Mononuclear cell (primary cell): ENCODE measurements at places on chromosomes 2 and 18. TPM values are rescaled to one million over a fixed set of nuclear protein-coding genes. Genes with fewer than 3 reads are reported as not detected.

Gene CXCR2
- total RNA-seq, result 0.73 TPM

Gene ERMN
- total RNA-seq, result 25.1 TPM

Gene OXER1
- total RNA-seq, result 0.63 TPM

Gene CCDC148
- 0.42 TPM for total RNA-seq

Gene C2orf66
- total RNA-seq, result not detected

Gene APCDD1
- under 0.01 TPM for total RNA-seq

Gene EFEMP1
- total RNA-seq, result 0.42 TPM

Gene SLC25A52
- 0.10 TPM for total RNA-seq

Gene SAG
- total RNA-seq, result 0.21 TPM

Gene HOXD9
- total RNA-seq, result not detected

Gene MSH6
- 30.9 TPM for total RNA-seq

Gene FBXO15
- 0.63 TPM for total RNA-seq

Gene RTKN
- 0.31 TPM for total RNA-seq

Gene INPP5D
- 122 TPM for total RNA-seq

Gene LYG1
- 0.52 TPM for total RNA-seq

Gene FHOD3
- not detected for total RNA-seq

Gene TAF1B
- total RNA-seq, result 13.7 TPM

Gene ANKRD30BL
- total RNA-seq, result not detected

Gene ICA1L
- 3.4 TPM for total RNA-seq

Gene ZBTB7C
- not detected for total RNA-seq

Gene SOWAHC
- 2.3 TPM for total RNA-seq

Gene DCC
- total RNA-seq, result under 0.01 TPM

Gene RNF144A
- total RNA-seq, result 22.8 TPM

Gene DSG3
- total RNA-seq, result not detected

Gene TRABD2A
- total RNA-seq, result 96.0 TPM

Gene RBKS
- total RNA-seq, result 12.1 TPM

Gene DCDC2C
- not detected for total RNA-seq

Gene DSG1
- not detected for total RNA-seq

Gene LGALSL
- 11.6 TPM for total RNA-seq

Gene ABHD1
- total RNA-seq, result 0.10 TPM

Gene FKBP1B
- total RNA-seq, result 4.5 TPM

Gene SCLY
- total RNA-seq, result 4.6 TPM

Gene SGPP2
- 0.94 TPM for total RNA-seq

Gene CHRND
- total RNA-seq, result not detected

Gene CCDC138
- total RNA-seq, result 4.9 TPM

Gene L3MBTL4
- total RNA-seq, result 3.0 TPM

Gene GALNT13
- total RNA-seq, result 0.21 TPM

Gene ORC4
- 25.7 TPM for total RNA-seq

Gene SP110
- 68.1 TPM for total RNA-seq

Gene PAX8
- total RNA-seq, result 0.31 TPM

Gene TLK1
- 57.4 TPM for total RNA-seq

Gene NTSR2
- total RNA-seq, result not detected

Gene FAM124B
- total RNA-seq, result 1.6 TPM

Gene BCL11A
- total RNA-seq, result 11.2 TPM

Gene IL36RN
- not detected for total RNA-seq
